Chondrocyte (in vitro differentiated cells): ENCODE measurements at places on chromosomes 1 and 21. TPM values are rescaled to one million over a fixed set of nuclear protein-coding genes. Genes with fewer than 3 reads are reported as not detected.

DNA sequence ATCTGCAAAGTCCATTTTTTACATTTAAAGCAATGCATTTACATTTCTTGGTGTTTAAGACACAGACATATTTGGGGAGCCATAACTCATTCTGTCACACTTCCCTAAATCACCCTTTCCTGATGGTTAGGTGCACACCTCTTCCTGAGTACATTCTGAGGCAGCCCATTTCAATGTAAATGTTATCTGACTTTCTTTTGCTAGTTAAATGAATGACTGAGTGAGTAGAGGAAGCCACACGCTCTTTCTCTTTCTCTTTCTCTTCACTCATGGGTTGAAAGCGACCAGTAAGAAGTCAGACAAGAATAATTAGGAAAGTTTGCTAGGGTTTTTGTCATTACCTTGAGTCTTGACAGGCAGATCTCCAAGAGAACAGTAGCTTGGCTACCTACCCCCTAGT, 143.1 kb downstream of the S1PR1 start:
- no peak for DNase-seq

TENT5C gene
- total RNA-seq, result 0.20 to 0.41 TPM (median 0.21 TPM) in 3 replicates

DNA sequence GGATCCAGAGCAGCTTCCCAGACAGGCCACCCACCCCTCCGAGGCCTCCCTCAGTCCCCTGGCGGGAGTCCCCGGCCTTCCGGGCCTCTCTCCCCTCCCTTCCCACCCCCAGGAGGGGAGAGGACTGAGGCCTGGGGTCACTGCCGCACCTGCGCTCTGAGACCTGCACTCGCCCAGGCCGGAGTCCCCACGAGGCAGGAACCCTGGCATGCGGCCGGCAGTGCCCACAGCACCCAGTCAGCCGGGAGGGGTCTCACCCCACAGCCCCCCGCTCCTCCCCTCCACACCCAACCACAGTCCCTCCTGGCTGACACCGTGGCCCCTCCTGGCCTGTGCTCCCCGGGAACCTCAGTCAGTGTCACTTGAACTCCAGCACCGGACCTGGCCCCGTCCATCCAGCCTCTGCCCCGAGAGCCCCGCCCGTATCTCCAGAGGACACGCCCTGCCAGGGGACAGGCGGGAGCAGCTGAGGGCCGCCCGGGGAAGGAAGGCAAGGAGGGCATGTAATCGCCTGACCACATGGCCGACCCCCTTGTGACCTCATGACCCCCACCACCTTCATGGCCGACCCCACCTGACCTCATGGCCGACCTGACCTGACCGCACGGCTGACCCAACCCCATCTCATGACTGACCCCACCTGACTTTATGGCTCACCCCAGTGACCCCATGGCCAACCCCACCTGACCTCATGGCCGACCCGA, 28.7 kb upstream of the TTLL10 start:
- DNase-seq, result no peak

CERS2 gene
- total RNA-seq, result 199 to 223 TPM (median 217 TPM) in 3 replicates

- no peak for DNase-seq
Measured at GRCh38 chr1:118826669-118827068, 161.5 kb downstream of the TBX15 start.

DNA sequence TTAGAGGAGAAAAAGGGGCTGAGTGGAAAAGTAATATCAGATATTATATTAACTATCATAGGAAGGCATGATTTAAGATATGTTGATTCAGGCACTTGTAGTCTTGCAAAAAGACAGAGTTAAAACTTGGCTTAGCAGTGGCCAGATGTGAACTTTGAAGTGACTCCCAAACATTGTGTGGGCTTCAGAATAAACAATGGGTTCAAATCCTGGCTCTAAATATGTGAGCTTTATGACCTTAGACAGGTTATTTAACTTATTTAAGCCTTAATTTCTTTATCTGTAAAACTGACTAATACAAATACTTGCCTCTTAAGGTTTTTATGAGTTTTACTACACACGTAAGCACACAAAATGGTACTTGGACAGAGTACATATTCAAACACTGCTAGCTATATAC, 85.9 kb downstream of the TNFSF18 start:
- DNase-seq, result no peak

CYP4B1 gene
- total RNA-seq, result not detected in 3 replicates

GRCh38 chr1:77400781-77401180, 119.0 kb downstream of the AK5 start:
- DNase-seq, result no peak

- DNase-seq, result no peak
Measured at GRCh38 chr1:244654108-244655038, 1.4 kb downstream of the DESI2 start.

DTL gene
- 3.6 to 24.2 TPM (median 3.8 TPM) in 3 replicates for total RNA-seq

DNA sequence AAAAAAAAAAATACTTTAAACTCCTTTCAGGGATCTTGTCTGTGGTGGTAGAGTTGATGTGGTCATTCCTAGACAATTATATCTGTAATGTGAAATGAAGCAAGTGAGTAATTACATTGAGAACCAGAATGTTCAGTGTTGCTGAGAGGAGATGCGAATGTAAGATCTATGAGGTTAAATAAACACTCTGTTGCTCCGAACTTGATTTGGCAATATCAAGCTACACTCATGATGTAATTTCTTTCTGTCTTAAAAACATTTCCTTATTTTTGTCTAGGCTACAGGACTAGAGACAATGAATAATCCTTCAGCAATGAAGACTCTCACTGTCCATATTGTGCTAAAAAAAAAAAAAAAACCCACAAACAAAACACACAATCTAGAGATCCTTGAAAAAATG, 63.1 kb upstream of the IGSF5 start:
- no peak for DNase-seq

DNA sequence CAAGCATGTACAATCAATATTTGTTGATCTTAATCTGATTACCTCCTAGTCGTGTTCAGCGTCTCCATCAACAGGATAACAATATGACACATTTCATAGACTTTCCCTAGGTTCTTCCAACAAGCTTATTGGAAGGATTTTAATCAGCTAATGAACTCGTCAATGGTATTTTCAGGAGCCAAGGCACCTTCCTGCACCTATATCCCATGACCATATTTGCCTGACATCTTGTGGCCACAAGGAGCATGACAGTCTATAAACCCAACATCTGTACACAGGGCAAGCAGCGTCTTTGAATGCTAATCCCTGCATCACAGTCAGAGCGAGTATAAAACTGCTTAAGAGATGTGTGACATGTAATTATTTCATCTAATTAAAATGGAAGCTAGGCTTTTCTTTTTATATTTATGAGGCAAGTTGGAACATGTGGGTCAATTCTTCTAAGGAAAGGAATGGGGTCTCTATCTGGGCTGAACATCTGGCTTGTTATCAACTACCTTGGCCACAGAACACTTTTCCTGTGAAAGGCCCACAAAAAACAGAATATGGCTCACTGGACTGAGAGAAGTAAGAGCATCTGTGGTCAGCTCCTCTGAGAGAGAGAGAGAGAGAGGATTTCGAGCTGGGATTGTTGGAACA, 388.8 kb downstream of the NTNG1 start:
- no peak for DNase-seq

ATP13A2 gene
- 52.1 to 60.8 TPM (median 54.4 TPM) in 3 replicates for total RNA-seq

DNA sequence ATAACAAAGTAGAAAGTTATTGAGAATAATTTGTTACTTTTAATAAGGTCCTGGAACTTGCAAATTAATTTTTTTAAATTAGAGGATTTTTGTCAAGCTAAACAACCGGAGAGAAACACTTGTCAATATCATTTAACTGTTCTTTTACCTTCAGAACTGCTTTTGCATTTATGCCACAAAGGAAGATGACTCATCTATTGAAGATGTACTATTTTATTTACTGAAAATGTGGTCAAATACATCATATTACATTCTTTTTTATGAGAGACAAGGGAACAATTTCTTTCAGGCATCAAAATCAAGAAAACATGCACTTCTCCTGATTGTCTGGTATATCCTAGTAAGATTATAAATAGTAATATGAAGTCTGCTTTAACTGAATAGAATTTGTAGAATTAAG, 558.2 kb upstream of the PRMT6 start:
- DNase-seq, result no peak

NEK7 gene
- 58.3 to 73.0 TPM (median 62.7 TPM) in 3 replicates for total RNA-seq

- DNase-seq, result no peak
Measured at GRCh38 chr1:165988275-165988674, 160.9 kb downstream of the UCK2 start.

GRCh38 chr1:167643441-167643840, 13.4 kb downstream of the RCSD1 start:
- no peak for DNase-seq
